ENCODE measurements at places on chromosomes 7 and 10.

GRCh38 chr7:154985230-154985629, 17.7 kb downstream of the PAXIP1 start:
- DNase-seq = no peak

- DNase-seq = no peak
Observed at GRCh38 chr10:55203319-55203718, 402.3 kb upstream of the PCDH15 start.

DNA sequence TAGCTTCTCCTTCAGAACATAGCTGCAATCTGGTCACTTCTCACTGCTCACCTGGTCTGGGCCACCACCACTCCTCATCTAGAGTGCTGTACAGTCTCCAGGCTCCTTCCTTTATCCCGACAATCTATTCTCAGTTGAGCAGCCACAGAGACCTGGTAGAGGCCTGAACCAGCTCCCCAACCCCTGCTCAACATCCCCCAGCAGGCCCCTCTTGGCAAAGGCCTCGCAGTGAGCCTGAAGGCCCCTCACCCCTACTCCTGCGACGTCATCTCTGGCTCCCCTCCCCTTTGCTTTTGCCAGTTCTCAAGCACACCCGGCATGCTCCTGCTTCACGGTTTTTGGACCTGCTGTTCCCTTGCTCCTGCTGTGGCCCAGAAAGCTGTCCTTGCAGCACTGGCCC, 113.9 kb downstream of the ARHGAP22 start:
- DNase-seq = no peak

DNA sequence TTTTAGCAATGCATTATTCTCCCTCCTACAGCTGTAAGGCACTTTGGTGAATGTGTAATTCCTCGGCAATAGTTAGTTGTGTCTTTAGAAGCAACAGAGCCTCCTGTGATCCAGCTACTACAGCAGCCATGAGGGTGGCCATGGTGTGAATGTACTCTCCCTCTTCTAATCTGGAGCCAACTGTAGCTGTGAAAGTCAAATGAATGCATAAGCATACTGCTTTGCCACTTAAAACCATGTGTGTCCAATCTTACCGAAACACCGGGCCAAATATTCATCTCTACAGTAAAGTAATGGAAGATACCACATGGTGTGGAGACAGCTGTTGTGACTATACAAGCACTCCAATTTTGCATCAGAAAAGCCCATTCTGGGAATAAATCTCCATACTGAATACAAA, 195.0 kb downstream of the DNAJC1 start:
- DNase-seq = no peak

- no peak for DNase-seq
Observed at GRCh38 chr10:63209705-63210104, 76.6 kb downstream of the NRBF2 start.

Data from activated CD8-positive, alpha-beta memory T cell treated with anti-CD3 and anti-CD28 coated beads for 48 hours (primary cell).